ENCODE measurements at places on chromosomes 7 and 10. TPM values are rescaled to one million over a fixed set of nuclear protein-coding genes. Genes with fewer than 3 reads are reported as not detected.

DNA sequence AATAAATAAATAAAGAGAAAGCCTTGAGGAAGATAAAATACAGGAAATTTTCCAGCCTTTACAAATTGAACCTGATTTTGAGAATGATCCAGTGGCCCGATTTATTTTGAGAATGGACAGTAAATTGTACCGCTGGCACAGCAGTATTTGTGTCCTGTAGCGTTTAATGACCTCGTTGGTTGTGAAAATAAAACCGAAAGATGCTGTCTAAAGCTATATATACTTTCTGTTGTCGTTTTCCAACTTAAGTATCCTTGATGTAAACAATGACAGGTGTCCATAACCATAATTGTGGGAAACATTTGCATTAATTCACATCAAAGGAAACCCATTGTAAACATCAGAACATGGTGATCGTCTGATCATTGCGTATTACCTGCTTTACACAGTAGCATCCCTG, 38.8 kb downstream of the TBXAS1 start:
- no peak for DNase-seq

GRCh38 chr7:21902240-21902639, 43.5 kb downstream of the CDCA7L start:
- peak; percentile 3 for DNase-seq

- DNase-seq = no peak
Observed at GRCh38 chr10:32923134-32923533, 34.9 kb downstream of the ITGB1 start.

DNA sequence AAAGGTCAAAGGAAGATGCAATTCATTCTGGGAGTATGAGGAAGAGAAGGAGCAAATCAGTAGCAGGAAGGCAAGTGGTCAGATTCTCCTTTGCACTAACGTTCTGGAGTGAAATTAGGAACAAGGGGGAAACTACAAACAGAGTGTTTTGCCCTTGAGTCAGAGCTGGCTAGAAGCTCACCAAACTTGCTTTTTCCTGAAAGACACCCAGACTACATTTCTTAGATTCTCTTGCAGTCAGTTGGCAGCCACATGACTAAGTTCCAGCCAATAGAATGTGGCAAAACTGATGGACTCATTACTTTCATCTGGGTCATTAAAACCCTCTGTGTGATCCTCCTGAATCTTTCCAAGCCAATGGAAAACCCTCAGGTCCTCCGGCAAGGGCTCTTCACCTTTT, 18.6 kb upstream of the DLX5 start:
- DNase-seq = no peak

GRCh38 chr10:30617070-30617469, 12.5 kb downstream of the LYZL2 start:
- no peak for DNase-seq

- DNase-seq = no peak
Observed at GRCh38 chr7:36746347-36746746, 22.1 kb upstream of the AOAH start.

DNA sequence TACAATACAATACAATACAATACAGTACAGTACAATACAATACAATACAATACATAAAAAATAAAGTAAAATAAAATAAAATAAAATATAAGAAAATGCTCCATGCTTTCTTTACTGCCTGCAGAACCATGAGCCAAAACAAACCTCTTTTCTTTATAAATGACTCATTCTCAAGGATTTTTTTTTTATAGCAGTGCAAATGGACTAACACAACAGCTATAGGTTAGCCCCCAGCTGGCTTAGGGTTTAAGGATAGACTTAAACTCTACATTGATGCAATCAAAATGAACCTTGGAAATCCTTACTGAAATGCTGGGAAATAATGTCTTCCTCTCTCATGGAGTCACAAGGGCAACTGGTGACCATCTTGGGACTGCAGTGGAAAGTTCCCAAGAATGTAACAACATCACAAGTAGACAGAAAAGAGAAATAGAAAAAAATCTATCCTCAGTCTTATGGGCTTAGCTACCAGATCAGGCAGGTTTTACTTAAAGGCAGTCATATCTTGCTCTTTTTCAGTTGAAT, 348.9 kb downstream of the ARL4A start:
- DNase-seq = no peak

- DNase-seq = no peak
Observed at GRCh38 chr10:68103901-68104300, 5.4 kb upstream of the MYPN start.

DNA sequence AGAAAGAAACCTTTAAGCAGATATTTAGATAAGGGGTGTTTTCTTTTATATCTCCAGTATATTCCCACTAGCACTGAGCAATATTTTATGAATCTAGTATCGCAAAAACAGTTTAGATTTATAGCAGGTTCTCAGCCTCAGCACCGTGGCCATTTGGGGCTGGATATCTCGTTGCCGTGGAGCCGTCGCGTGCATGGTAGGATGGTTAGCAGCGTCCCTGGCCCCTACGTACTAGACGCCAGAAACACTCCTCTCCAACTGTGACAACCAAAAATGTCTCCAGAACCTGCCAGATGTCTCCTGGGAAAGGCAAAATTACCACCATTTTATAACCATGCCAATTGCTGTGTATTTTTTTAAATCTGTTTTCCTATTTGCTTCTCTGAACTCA, 172.9 kb downstream of the CACNB2 start:
- DNase-seq = no peak

DNA sequence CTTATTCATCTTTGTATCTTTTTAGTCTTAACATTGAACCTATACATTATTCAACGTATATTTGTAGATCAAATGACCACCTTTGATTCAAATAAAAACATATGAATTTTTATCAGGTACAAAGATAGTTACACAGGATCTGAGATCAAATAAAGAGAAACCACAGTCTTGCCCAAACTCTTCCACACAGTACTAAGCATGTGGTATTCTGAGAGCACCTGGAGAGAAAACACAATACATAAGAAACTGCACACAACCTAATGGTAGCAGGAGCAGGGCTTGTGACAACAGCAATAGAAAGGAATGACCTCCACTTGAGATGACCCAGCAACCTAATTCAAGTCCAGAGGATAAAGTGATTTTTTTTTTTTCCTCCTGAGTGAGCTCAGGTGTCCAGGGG, 6.5 kb upstream of the WASL start:
- DNase-seq = no peak

- DNase-seq = no peak
Observed at GRCh38 chr10:72292223-72292691, 18.5 kb downstream of the DDIT4 start.

- DNase-seq = no peak
Observed at GRCh38 chr10:8583096-8583495, 528.6 kb downstream of the GATA3 start.

- no peak for DNase-seq
Observed at GRCh38 chr10:21888959-21889358, 114.6 kb downstream of the DNAJC1 start.

GRCh38 chr7:55073976-55074528, 55.2 kb downstream of the EGFR start:
- DNase-seq = peak; percentile 98

DNA sequence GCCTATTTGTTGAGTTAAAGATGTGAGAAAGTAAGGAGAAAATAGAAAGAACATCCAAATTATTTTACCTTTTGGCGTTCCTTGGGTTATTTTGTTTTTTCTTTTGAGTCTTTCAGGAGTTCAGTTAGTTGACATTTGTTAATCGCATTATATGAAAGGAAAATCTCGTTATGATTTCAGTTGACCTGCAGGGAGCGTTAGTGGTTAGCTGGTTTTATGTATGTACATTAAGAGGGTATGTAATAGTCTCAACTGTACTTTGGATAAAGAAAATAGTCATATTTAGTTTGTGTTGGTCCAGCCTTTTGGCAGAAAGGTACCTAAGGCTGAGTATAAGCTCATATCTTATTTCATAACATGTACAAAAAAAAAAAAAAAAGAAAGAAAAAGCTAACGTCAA, 4.0 kb downstream of the BMPER start:
- DNase-seq = peak; percentile 5

DNA sequence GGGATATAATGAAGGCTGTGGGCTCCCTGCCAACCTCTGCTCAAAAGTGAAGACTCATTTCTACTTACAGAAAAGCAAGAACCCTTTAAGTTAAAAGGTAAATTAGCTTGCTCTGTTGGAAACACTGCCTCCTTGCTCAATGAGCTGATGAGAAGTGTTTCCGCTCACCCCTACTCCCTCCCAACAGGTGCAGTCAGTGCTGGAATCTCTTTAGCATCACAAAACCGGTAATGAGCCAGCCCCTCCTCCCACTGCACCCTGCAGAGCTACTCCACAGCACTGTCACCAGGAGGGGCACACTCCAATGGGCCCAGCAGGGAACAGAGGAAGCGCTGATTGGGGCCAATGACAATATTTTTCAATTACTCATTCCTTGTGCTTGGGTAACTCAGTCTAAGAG, 262.5 kb downstream of the TCERG1L start:
- no peak for DNase-seq

DNA sequence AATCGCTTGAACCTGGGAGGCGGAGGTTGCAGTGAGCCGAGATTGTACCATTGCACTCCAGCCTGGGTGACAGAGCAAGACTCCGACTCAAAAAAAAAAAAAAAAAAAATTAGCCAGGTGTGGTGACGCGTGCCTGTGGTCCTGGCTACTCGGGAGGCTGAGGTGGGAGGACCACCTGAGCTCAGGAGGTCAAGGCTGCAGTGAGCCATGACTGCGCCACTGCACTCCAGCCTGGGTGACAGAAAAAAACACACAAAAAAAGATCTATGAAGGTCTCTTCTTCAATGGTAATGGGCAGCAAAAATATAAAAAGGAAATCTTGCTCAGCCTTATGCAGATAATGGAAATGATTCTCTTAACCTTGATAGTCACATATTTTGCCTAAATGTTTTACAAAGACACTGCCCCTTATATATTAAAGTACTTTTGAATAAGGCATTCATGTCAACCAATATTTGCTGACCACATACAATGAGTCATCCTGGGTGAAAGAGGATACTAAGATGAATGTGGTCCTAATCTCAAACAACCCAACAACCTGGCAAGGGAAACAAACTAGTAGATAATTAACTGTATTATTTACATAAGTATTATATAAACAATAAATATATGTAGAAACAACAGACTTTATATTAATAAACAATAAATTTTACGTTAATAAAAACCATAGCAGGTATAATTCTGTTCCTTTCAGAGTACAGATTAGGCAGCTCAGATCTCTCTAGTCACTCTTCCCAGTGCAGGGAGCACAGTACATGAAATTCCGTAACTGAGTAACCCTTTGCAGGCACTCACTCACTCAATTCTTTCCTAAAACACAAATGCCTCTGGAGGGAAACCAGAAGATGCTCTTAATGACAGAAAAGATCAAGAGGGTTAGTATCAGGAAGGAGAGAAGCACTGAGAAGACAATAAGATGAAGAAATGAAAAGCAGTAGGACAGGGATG, 8.1 kb downstream of the TOMM7 start:
- peak; percentile 52 for DNase-seq

GRCh38 chr10:60728056-60728455, 50.2 kb upstream of the CDK1 start:
- DNase-seq = no peak

- no peak for DNase-seq
Observed at GRCh38 chr7:134438946-134439345, 20.0 kb downstream of the AKR1B1 start.

- no peak for DNase-seq
Observed at GRCh38 chr7:43647339-43647672, 64.4 kb downstream of the STK17A start.

- no peak for DNase-seq
Observed at GRCh38 chr10:7438196-7438986, 27.6 kb upstream of the SFMBT2 start.

DNA sequence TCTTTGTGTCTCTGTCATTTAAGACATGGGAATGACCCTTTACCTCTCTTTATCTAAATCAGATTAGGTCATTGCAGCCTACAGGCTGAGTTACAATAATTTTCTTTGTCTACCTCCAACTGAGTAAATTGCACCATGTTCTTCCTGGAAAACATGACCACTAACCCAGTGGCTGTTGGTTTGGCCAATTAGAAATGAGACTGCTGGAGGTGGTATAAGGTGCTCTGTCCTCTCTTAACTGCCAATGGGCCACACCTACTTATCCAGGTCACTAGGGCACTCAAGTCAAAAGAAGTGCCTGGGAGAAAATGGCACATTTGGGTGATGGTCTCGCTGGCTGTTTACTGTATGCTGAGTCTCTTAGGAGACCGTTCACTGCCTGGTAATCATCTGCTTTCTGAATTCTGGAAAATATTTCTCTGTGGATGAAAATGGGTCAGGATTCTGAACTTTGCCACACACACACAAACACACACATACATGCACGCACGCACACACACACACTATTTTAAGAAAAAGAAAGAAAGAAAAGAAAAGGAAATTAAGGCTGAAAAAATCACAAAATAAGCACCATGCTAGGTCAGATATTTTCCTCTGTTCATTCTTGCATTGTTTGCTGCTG, 16.4 kb downstream of the STAMBPL1 start:
- DNase-seq = peak; percentile 53

GRCh38 chr7:120526902-120527509, 254.0 kb downstream of the KCND2 start:
- DNase-seq = no peak

DNA sequence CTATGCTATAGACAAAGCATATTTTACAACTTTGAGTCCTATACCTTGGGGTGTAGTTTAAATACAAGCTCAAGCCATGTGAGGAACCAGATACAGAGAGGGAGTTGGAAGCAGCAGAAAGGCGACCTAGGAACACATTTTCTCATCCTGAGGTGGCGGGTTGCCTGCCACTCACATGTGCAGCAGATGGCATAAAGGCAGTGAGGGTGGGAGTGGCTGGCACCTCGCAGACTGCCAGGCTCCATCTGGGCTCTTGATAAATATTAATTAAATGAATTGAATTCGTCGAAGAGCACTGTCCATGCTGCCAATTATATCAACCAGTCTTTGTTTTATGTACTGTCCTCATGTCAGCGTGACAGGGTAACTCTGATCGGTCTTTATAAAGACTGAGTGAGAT, 79.0 kb upstream of the SEMA3C start:
- DNase-seq = no peak

GRCh38 chr10:119595676-119596515, 868 bp downstream of the TIAL1 start:
- peak; percentile 50 for DNase-seq

DNA sequence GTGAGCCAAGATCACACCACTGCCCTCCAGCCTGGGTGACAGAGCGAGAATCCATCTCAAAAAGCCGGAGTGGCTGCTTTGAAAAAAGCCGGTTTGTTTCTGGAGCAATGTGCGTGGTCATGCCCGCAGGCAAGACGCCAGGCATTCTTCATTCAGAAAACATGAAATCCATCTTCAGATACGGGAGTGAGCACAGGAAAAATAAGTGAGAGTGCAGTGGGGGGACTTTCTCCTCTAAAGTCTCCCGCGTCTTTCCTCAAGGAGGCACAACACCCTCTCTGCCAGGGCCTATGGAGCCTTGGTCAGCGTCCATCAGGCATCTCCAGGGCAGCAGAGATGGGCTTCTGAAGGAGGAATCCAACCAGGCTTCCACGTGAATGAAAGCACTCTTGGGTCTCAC, 62.3 kb upstream of the DGKI start:
- no peak for DNase-seq

Gene PPP1R9A
- 4.9 TPM for polyA plus RNA-seq

Gene SLC39A12
- polyA plus RNA-seq = not detected

Gene CCM2
- 34.6 TPM for polyA plus RNA-seq

Gene ITIH2
- 0.31 TPM for polyA plus RNA-seq

Gene FHIP2A
- polyA plus RNA-seq = 8.9 TPM

Gene AASS
- polyA plus RNA-seq = 0.04 TPM

Gene CHAT
- polyA plus RNA-seq = not detected

Gene AMZ1
- 0.05 TPM for polyA plus RNA-seq

Data from A549 (cell line).